Activated CD4-positive, alpha-beta memory T cell treated with anti-CD3 and anti-CD28 coated beads for 36 hours (primary cell): ENCODE measurements at places on chromosomes 4 and X.

DNA sequence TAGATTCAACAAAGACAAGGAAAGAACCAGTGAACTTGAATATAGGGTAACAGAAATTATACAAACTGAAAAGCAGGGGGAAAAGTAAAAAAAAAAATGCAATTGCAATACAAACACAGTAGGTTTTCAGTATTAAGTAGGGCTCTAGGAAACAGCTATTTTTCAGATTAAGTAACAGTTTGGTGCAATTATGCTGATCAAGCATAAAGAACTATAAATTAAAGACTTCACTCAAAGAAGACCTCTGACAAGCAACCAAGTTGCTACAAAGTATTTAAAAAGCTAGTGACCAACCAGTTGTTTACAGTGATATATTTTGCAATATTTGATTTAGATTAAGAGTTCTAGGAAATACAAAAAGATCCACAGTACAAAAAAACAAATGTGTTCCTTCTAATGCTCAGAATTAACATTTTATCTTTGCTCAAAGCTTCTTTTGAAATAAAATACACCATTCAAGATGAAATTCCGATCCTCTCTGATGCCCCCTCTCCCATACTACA lies 230.8 kb upstream of the FTHL17 start:
- H3K36me3 ChIP-seq: no peaks in the 10 kb centered on the region
- H3K27ac ChIP-seq: no peak overlapping the region
- no peak overlapping the region for H3K4me3 ChIP-seq
- no peaks in the 10 kb centered on the region for H3K27me3 ChIP-seq

- H3K27me3 ChIP-seq: no peaks in the 10 kb centered on the region
- no peak for DNase-seq
- H3K4me1 ChIP-seq: no peaks in the 10 kb centered on the region
- H3K27ac ChIP-seq: no peak overlapping the region
- H3K4me3 ChIP-seq: no peak overlapping the region
Observed at GRCh38 chr4:24211856-24212255, 322.0 kb upstream of the PPARGC1A start.

GRCh38 chrX:17047224-17047623 lies 100.8 kb downstream of the REPS2 start:
- H3K27ac ChIP-seq: no peak overlapping the region
- H3K36me3 ChIP-seq: no peaks in the 10 kb centered on the region
- no peak for DNase-seq
- no peaks in the 10 kb centered on the region for H3K27me3 ChIP-seq
- H3K4me3 ChIP-seq: no peak overlapping the region
- H3K4me1 ChIP-seq: no peaks in the 10 kb centered on the region

DNA sequence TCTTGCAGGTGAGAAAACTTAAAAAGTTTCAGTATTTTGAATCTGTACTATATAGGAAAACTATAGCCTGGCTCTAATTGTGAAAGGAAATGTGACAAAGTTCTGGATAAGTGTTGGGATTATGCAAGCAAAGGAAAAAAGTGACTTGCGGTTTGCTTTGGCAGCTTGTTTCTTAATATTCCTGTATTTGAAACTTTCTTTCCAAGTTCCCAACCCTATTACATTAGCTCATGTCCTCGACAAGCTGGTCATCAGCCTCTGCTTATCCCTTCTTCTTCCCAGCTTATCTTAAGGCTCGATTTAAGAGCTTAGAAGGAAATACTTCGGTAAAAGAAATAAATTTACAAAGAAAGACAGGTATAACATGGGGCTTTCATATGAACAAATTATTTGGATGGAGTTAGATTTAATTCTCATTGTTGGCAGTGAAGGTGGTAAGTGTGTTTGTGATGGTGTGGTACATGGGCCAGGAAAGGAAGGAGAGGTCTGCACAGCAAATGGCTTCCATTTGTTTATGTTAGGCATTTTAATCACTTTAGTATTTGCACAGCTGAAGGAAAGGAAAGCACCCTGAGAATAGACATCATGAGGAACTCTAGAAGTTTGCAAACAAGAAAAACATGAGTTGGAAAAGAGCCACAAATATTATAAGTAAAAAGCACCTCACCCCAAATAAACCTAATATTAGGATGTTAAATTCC lies 5.1 kb upstream of the MYOZ2 start:
- H3K4me3 ChIP-seq: no peak overlapping the region
- no peak overlapping the region for H3K27ac ChIP-seq
- no peaks in the 10 kb centered on the region for H3K27me3 ChIP-seq
- no peak for DNase-seq
